ENCODE measurements at places on chromosomes 4 and X.

DNA sequence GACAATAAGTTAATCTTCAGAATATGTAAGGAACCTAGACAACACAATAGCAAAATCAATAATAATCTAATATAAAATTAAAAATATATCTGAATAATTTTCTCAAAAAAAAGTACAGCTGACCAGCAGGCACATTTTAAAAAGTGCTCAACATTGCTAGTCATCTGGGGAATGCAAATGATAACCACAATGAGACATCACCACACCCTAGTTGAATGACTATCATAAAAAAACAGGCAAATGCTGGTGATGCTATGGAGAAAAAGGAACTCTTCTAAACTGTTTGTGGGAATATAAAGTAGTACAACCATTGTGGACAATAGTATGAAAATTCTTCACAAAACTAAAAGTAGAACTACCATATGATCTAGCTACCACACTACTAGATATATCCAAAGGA, 956.9 kb upstream of the NDST4 start:
- no peak for DNase-seq

DNA sequence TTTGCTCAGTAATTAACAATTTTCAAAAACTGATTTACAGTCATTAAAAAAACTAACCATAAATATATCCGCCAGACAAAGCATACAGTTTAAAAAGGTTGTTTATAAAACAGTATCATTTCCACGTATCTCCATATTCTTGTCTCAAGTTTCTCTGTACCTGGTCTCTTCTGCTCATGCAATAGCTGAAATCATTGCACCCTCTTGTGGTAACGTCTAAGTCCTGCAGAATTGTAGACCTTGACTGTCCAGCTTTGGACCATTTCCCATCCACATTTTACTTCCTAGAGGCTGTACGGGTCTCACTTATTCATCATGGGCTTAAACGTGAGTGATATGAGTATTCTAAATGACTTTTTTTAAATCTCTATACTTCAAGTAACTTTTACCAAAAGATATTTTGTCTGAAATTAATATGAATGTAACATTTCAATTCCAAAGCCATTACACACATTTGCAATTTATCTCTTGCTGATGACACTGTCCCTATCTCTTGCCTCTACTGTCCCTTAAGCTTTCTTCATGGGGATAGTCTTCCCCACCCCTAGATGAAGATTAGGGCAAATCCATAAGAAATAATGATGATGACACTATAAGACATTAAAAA, 118.5 kb downstream of the BTC start:
- no peak for DNase-seq

DNA sequence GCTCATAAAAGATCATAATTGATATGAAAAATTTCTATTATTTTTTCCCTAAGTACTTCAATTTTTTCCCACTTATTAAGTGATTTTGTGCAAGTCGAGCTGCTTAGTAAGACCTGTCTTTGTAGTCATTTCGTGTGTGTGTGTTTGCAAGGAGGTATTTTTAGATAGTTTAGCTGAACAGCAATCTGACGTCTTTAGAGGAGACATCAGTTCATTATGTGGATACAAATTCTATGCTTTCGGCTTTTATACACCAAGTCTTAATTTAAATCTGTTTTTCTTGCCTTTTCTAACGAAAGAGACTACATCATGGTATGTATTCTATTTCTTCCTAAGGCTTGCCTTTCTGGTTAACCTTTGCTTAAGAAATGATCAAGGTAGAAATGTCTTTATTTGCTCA, 179.4 kb downstream of the RAPGEF2 start:
- no peak for DNase-seq

- no peak for DNase-seq
These were observed 80.7 kb downstream of the FRMPD3 start for GRCh38 chrX:107530141-107530540.

- no peak for DNase-seq
These were observed 20.7 kb downstream of the SLIT2 start for GRCh38 chr4:20272411-20272872.

DNA sequence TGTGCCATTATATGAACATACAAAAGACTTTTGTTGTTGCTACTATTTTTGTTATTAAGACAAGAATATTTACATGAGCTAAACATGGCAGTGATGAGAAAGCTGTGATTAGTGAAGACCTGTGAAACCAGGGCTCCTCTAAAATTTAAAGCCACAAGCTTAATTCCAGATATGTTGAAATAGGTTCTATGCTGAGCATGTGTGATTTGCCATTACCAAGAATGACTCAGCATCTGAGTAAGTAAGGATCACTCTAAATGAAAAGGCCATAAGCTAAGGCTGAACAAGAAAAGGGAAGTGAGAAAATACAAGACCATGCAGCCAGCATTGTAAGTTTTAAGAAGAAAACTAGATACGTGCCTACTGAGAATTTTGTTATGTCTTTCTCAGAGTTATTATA, 75.9 kb upstream of the CAMK2D start:
- no peak for DNase-seq

DNA sequence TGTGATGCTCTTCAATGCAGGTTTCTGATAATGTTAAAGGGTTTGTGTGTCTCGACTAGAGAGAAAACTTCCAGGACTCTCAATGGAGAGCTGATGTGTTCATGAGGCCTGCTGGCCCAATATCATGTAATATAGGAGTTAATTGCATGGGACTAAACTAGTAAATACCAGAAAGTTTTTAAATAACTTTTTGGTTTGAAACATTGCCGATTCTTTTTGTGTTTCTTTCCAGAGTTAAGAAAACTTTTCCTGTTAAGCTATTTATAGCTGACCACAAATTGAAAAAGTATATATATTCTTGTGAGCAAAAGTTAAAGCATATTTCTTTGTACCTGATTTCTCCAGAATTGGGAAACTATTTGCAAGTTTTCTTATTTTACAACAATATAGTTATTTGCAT, 49.7 kb downstream of the FAM9B start:
- no peak for DNase-seq

DNA sequence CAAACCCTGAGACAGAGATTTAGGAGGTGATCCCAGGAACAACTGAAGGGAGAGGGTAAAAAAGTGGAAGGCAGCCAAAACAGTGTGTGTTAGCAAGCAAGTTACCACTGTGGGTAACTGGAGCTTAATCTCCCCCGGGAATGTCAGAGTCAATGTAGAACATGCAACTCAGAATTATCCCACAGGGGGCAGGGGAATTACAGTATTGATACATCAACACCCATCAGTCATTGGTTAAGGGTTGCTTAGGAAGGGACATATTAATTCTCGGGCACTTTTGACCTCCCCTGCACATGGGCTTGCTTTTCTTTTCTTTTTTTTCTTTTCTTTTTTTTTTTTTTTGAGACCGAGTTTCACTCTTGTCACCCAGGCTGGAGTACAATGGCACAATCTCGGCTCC, 29.3 kb downstream of the CXorf58 start:
- DNase-seq: no peak

GRCh38 chr4:127643791-127644190, 11.0 kb downstream of the INTU start:
- DNase-seq: no peak

All from effector CD8-positive, alpha-beta T cell (primary cell).